Thoracic aorta (tissue), 2 donors: ENCODE measurements at places on chromosomes 11 and 22. TPM values are rescaled to one million over a fixed set of nuclear protein-coding genes. Genes with fewer than 3 reads are reported as not detected.

Gene NPAS4
- 6.6 TPM for total RNA-seq

Gene GP1BB
- total RNA-seq: 30.3 TPM

DNA sequence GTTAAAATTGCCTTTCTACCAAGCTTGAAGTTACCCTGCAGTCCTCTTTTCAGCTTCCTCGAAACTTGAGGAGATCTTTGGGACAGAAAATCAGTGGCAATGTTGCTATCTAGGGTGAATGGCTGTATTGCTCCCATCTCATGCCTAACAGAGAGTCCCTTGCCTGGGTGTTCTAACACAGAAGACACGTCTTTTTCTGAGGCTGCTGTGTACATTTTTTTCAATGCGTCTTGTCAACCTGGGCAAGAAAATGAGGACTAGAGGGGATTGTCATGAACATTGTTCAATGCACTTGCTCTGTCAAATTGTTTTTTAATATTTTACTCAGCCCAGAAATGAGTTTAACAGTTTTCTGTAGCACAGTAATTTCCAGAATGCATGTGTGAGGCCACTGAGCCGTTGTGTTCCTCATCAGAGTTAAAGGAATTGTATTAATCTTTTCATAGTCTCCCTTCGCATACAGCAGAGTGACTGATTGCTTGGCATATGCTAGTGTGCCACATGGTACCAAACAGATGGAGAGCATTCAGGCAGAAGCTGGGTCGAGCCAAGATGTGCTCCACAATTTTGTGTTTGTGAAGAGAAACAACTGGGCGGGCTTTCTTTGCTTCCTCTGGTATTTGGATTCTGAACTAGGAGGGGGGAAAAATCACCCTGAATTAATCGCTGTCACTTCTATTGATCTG, 86.0 kb downstream of the CASP12 start:
- no peak for DNase-seq

- no peak for DNase-seq
These were observed 85.8 kb upstream of the TMEM45B start for GRCh38 chr11:129729823-129730222.
